ENCODE measurements at places on chromosomes 4 and X. TPM values are rescaled to one million over a fixed set of nuclear protein-coding genes. Genes with fewer than 3 reads are reported as not detected.

GRCh38 chr4:41264212-41264611, 7.5 kb downstream of the UCHL1 start:
- no peaks in the 10 kb centered on the region for H3K4me1 ChIP-seq
- H3K27ac ChIP-seq = no peak overlapping the region
- DNase-seq = no peak

DNA sequence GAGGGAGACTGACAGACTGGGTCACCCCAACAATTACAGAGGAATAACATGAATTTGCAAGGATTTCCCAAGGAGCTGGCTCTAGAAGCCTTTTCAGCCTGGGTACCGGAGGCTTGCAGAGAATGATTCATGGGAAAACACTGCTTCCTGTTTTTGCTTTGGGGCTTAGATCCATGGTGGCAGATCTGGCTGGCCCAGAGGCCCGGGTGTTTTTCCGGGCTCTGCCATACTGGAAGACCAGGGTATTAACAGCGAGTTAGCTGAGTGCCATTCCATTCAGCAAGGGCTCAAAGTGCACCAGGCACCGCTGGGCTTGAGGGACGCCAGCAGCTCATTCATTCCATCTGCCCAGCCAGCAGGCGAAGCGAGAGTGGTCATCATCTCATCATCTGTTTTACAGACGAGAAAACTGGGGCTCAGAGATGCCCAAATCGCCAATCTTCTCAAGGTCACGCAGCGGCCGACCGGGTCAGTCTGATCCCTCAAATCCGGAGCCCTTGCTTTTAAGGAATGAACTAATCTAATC, 1.3 kb downstream of the WDR1 start:
- no peak for DNase-seq
- H3K4me3 ChIP-seq = peak overlapping the region; percentile 92
- peaks cover 40% of the 10 kb centered on the region for H3K36me3 ChIP-seq

- no peaks in the 10 kb centered on the region for H3K27me3 ChIP-seq
- H3K27ac ChIP-seq = no peak overlapping the region
- DNase-seq = no peak
- peaks cover 10% of the 10 kb centered on the region for H3K4me1 ChIP-seq
- no peaks in the 10 kb centered on the region for H3K36me3 ChIP-seq
- no peak overlapping the region for H3K4me3 ChIP-seq
Measured at GRCh38 chr4:44150091-44150576, 298.5 kb downstream of the KCTD8 start.

GRCh38 chr4:53013873-53014775, 152.0 kb downstream of the RASL11B start:
- no peak overlapping the region for H3K27ac ChIP-seq
- no peaks in the 10 kb centered on the region for H3K27me3 ChIP-seq
- peaks cover 50% of the 10 kb centered on the region for H3K4me1 ChIP-seq
- H3K36me3 ChIP-seq = no peaks in the 10 kb centered on the region
- no peak overlapping the region for H3K4me3 ChIP-seq

GRCh38 chrX:132909643-132910042, 48.8 kb downstream of the HS6ST2 start:
- H3K4me1 ChIP-seq = peaks cover 30% of the 10 kb centered on the region
- H3K27me3 ChIP-seq = no peaks in the 10 kb centered on the region
- H3K27ac ChIP-seq = peak overlapping the region; percentile 78
- H3K4me3 ChIP-seq = no peak overlapping the region
- H3K36me3 ChIP-seq = no peaks in the 10 kb centered on the region

DNA sequence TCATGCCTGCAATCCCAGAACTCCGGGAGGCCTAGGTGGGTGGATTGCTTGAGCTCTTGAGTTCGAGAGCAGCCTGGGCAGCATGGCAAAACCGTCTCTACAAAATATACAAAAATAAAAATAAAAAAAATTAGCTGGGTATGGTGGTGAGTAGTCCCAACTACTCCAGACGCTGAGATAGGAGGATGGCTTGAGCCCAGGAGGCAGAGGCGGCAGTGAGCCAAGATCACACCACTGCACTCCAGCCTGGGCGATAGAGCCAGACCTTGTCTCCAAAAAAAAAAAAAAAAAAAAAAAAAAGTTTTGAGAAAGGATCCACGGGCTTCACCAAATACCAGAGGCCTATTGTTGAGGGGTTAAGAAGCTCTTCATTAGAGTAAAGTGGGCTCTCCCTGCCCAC, 8.0 kb downstream of the SUPT20HL2 start:
- no peak overlapping the region for H3K4me3 ChIP-seq
- H3K27me3 ChIP-seq = no peaks in the 10 kb centered on the region
- no peak overlapping the region for H3K27ac ChIP-seq
- no peaks in the 10 kb centered on the region for H3K36me3 ChIP-seq
- DNase-seq = no peak

DNA sequence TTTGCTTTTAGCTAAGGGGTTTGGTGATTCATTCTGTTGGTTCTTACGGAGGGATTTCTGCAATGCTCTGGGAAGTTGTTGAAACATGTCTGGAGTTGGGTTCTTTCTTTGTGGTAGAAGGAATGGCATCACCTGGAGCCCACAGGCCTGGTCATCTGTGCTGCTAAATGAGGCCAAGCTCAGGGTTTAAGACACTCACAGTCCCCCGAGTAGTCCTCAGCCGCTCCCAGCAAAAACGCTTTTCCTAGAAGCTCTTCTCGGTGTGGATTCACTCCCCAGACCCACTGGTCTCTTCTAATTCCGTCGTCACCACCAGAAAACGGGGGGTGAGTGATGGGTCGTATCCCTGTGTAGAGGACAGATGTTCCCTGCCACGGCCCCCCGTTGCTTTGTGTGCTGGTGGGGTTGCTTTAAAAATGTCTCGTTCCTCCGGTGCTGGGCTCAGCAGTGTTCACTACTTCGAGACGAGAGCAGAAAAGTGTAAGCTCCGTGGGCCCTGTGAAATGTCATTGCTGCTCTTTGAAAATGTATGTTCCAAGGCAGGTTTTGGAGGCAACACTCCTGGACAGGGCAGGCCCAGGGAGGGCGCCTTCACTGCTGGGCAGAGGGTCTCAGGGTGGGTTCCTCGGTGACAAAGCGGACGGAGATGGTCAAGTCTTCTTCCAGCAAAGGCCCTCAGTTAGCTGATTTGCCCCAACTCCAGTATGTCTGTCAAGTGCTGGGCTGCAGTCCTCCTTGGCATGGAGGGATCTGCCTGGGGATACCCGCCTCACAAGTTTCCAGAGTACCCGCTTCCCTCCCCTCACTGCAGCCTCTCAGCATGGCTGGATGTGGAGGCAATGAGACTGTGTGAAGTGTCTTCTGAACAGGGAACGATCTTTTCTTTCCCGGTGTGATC, 37.3 kb downstream of the PSAPL1 start:
- H3K27ac ChIP-seq = no peak overlapping the region
- peaks cover 44% of the 10 kb centered on the region for H3K27me3 ChIP-seq
- peaks cover 5% of the 10 kb centered on the region for H3K4me1 ChIP-seq
- DNase-seq = peak; percentile 77
- H3K36me3 ChIP-seq = no peaks in the 10 kb centered on the region

TRIM75 gene
- total RNA-seq = not detected

ATXN3L gene
- not detected for total RNA-seq
